ENCODE measurements at places on chromosomes 7 and 10.

- DNase-seq, result no peak
Observed at GRCh38 chr7:41313171-41313570, 389.7 kb downstream of the INHBA start.

- DNase-seq, result no peak
Observed at GRCh38 chr7:77799078-77799964, 748 bp downstream of the PHTF2 start.

GRCh38 chr7:129796186-129796775 is 156.5 kb downstream of the UBE2H start:
- DNase-seq, result no peak

DNA sequence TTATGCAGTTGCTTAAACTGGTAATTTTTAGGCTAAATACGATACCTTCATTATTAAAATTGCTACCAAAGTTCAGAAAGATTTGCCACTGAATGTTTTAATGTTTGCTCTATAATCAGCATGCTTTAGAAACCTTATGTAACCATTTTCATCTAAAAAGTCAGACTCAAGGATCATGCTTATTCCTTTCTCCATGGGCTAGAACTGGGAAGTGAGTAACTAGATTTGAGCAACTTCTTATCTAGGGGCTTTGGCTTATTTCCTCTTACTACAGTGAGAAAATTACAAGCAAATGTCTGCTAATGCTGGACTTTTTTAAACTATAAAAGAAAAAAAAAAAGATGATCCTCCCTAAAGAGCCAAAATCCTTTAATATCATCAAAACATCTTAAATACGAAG is 215.9 kb downstream of the CRPPA start:
- no peak for DNase-seq

GRCh38 chr10:102593804-102594079 is 50.5 kb upstream of the TRIM8 start:
- DNase-seq, result no peak

GRCh38 chr7:24971333-24972165 is 8.4 kb downstream of the OSBPL3 start:
- DNase-seq, result no peak

- DNase-seq, result no peak
Observed at GRCh38 chr7:50956522-50957155, 173.9 kb upstream of the GRB10 start.
